ENCODE measurements at places on chromosomes 16 and 17.

DNA sequence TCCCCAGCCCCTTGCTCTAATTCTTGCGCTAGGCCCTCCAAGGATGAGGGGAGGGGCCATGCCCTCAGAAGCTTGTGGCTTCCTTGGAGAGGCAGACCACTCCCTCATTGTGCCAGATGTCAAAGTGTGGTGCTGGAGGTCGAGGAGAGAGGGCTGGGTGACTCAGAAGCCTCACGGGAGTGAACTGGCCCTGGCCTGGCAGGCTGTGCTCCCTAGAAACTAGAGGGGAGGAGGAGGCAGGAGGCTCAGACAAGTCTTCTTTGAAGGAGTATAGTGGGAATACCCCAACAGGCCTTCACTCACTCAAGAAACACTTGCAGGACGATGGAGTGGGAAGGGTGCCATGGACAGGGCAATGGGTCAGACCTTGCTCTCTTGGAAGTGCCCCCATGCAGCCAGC, 18.5 kb downstream of the ANKRD40 start:
- no peak for DNase-seq

DNA sequence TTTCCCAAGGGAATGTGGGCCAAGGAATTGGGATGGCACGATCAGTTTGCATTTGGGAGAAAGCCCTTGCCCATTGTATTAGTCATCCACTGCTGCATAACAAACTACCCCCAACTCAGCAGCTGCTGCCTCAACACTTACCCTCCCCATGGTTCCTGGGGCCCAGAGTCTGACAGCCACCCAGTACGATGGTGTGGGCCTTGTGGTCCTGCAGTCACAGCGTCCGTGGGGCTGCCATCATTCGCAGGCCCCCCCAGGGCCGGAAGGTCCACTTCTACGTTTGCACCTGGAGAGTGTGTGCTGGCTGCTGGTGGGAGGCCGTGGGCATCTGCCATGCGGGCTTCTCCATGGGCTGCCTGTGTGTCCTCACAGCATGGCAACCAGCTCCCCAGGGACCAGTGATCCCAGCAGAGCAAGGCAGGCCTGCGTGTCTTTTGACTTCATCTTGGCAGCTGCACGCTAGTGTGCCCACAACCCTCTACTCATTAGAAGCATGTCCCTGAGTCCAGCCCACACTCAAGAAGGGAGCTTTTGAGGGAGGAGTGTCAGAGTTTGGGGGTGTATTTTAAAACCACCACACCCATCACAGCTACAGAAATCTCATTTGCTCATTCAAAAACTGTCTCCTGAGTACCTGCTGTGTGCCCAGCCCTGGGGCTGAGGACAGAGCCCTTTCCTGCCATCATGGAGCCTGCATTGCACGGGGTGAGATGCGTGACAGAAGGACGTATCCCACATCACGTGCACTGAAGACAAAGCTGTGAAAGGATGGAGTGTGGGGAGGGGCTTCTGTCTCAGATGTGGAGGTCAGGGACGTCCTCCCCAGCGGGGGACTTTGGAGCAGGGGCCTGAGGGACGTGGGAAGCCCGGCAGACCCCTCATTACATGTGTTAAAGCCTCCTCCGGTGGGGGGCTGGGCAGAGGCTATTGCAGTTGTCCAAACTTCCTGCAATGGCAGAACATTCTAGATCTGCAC, 185.0 kb upstream of the ZNF469 start:
- DNase-seq = no peak

DNA sequence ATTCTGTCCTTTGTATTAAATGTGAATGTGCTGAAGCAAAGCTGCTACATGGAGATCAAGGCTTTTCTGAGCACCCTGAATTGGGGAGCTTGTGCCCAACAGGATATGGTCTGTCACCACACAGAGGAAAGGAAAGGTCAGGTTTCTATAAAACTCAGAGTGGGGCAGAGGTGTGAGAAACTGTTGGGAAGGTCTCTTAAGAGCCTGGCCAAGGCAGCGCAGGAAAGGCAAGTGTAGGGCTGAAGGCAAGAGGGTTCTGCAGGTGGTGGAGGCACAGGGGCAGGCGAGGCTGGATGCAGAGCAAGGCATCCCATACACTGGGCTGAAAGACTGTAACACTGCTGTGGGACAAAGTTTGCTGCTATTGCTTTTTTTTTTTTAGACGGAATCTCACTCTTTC, 8.1 kb downstream of the COX6A2 start:
- no peak for DNase-seq

DNA sequence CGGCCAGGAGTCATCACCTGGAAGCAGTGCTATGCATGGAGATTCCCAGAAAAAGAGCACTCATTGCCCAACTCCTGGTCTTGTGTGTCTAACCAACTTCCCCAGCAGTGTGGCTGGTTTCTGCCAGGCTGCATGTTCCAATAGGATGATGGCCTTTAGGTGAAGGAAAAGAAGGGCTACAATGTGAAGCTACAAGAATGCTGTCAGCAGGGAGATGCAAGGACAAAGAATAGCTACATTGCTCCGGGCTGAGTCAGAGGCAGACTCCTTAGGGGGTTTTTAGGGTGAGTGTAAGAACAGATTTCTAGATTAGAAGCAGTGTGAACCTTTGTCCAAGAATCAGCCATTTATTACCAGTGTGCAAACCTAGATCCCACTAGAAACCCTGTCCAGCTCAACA, 63.0 kb upstream of the DNAH9 start:
- no peak for DNase-seq

GRCh38 chr17:6070913-6071511, 833 bp downstream of the WSCD1 start:
- DNase-seq = no peak

GRCh38 chr16:55710466-55710865, 54.7 kb downstream of the SLC6A2 start:
- DNase-seq = no peak
